ENCODE measurements at places on chromosomes 3 and 15. TPM values are rescaled to one million over a fixed set of nuclear protein-coding genes. Genes with fewer than 3 reads are reported as not detected.

Gene PROK2
- total RNA-seq, result not detected

Gene CSTA
- 16.8 TPM for total RNA-seq

Gene IGDCC3
- total RNA-seq, result 0.22 TPM

Gene FAM107A
- total RNA-seq, result not detected

Gene LSAMP
- total RNA-seq, result not detected

Gene GATA2
- total RNA-seq, result 29.0 TPM

Gene RASL12
- total RNA-seq, result not detected

Measured in PC-9 (cell line).